Breast epithelium (tissue), 4 donors: ENCODE measurements at places on chromosomes 3 and 15. TPM values are rescaled to one million over a fixed set of nuclear protein-coding genes. Genes with fewer than 3 reads are reported as not detected.
A peak's percentile ranks its signal among the peaks of the same experiment; 100 is the strongest.

DNA sequence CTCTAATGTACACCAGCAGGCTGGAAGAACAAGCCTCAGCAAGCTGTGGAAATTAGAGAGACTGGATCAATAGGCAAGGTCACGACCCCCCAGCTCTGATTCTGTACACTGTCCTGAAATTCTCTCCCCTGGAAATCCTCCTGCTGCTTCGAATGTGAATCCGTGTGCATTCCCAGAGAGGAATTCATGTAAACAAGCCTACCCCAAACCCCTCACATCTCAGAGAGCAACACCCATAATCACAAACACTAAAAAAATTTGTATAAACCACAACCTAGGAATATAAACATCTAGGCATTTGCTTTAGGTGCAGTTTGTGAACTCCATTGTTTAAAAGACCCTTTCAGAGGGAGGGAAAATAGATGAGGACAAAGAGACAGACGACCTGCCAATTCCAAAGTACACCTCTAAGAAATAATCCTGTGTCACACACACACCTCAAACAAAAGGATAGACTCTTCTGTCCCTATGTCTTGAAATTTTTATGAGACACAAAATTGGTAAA lies 325.2 kb downstream of the WDR72 start:
- no peak for DNase-seq

Gene EIF4E3
- 16.1 TPM for total RNA-seq

Gene ABI3BP
- 170 TPM for total RNA-seq

DNA sequence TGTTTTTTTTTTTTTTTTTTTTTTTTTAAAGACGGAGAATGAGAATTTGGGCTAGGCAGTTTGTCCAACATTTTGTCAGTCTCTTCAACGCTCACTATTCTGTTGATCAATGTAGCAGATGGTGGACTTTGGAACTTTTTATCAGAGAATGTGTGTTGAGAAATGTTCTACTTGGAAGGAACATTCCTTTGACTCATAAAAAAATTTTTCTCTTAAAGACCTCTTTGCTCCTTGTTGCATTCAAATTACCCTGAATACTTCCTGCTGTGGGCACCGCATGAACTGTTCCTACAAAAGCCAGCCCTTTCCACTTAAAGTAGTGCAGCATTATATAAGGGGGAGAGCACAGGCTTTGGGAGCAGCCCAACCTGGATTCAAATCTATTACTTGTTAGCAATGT lies 182.9 kb downstream of the AKAP13 start:
- no peak for DNase-seq

- peak; percentile 62 for DNase-seq
Measured at GRCh38 chr3:15427182-15427880, at the start of the genes EAF1 and METTL6. Gene EAF1 (plus strand): TSS chr3:15427598. CDS start chr3:15427780, 182 bp downstream. Gene METTL6 (minus strand): TSS chr3:15427544. CDS start chr3:15426511, 1,033 bp downstream.

DNA sequence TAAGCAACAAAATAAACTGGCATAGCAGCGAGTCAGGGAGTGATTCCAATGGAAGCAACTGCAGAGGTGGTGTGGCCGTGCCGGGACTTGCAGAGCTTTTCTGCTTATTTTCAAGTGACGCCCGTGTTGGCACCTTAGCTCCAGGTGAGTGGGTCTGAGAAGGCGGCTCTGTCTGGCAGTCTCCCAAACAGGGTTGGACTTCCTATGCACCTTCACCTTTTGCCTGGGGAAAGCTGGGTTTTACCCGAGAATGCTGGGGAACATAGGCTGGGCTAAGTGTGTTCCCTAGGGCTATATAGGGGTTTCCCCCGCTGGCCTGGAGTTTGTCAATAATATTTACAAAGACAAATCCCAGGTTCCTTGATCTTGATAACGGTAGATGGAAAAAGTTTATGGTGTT lies 179.9 kb upstream of the TBL1XR1 start:
- peak; percentile 74 for DNase-seq

DNA sequence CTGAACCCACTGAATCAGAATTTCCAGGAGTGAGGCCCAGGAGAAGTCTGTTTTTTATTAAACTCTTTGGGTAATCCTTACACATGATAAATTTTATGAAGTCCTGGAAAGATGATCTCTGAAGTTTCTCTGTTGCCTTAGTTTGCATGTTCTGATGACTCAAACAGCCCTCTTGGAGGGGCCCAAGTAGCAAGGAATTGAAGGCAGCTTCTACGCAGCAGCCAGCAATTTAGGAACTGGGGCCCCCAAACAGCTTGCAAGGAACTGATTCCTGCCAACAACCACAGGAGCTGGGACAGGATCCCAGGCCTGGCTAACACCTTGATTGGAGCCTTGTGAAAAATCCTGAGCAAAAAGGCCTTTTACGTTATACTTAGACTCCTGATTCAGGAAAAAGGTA lies 5.4 kb upstream of the ACP3 start:
- DNase-seq = no peak

DNA sequence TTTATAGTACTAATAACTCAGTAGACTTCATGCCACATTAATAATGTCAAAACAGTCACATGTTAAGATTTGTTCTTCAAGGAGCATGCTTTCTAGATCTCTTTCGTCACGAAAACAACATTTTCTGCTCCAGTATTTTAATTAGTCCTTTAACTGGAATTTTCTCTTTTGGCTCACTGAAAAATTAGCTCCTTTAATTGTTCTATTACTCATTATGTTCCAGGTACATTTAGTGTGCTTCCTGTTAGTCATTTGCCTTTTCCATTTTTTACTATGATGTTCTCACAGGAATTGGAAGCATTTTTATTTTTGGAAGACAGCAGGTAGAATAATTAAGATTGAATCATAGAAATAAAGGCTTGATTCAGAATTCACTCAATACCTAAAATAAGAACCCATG lies 111.2 kb downstream of the SLC9A9 start:
- DNase-seq = no peak

DNA sequence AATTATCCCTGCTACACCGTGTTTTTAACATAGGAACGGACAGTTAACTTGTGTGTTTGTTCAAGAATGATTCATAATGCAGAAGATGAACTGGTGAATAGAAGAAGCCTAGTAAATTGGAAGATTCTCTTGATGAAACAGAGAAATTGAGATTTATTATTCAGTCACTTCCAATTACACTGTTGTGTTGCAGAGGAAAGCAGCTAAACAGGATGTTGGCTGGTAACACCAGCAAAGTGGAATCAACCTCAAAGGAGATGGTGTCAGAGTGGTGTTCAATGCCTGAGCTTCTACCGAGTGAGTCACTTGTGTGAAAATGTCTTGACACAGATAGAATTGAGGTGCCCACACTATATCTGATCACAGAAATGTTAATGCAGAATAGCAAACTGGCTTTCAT lies 399.6 kb downstream of the LPP start:
- no peak for DNase-seq

Gene ZNF660
- total RNA-seq = 4.0 TPM

GRCh38 chr3:134144694-134145093 lies 106.0 kb downstream of the RYK start:
- no peak for DNase-seq

GRCh38 chr3:69082361-69082760 lies 2.2 kb upstream of the UBA3 start:
- no peak for DNase-seq

DNA sequence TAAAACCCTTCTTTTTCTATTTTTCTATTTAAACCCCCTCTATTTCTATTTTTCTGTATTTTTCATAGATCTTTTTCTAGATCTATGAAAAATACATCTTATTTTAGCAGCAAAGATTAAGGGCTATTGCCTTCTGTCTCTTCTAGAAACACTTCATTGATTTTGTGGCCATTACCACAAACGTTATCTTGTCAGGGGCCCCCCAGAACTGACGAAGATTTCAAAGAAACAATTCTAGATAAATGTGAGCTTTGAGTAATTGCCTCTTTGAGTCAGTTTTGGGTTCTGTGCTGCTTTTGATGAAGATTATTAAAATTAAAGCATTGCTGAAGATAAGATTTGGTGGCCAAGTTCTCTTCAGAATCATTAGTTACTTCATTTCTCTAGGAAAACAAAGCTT lies 279.6 kb upstream of the PEX5L start:
- no peak for DNase-seq

DNA sequence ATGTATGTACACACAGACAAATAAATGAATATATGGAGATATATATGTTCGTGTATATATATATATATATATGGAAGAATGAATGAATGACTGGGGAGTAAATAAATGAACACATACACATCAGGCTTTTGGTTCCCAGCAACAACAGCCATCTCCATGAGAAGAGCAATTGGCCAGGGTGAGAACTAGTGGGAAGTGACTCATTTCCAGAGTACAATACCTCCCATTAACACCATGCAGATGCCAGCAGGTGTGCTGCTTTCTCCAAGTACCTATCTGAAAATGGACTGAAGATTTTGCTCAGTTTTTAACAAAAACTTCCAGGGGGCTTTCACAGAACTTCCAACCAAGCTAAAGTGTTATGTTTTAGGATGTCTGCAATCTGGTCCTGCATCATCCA lies 179.8 kb upstream of the SLC2A2 start:
- DNase-seq = no peak

Gene CCDC54
- total RNA-seq = not detected

DNA sequence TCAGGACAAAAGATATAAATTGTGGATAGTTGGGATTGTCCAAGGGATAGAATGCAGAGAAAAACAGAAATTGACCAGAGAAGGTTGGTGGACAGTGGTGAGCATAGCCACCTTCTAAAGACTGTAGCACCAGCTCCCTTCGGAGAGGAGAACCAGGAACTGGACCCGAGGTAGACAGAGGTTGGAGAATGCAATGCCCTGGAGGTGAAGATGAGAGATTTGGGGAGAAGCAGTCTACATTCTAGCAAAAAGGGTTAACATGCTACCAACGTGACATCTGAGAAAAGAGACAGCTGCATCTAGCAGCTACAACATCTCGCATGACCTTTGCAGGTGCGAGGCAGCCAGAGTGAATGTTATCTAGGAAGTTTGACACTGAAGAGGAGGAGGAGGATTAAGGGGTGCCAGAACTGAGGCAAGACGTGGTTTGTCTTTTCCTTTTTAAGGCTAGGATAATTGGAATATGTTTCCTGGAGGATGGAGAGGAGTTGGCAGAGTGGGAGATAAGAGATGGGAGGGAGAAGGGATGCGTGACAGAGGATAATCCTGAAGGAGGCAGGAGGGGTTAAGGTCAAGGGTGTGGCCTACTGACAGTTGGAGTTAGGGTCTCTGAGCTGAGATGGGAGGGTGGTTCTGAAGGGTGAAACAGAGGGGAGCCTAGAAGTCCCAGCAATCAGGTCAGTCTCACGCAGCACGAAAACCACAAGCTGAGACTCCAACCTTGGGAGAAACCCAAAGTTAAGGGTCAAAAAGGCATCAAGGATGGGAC lies 103.7 kb upstream of the NR2E3 start:
- peak; percentile 10 for DNase-seq

GRCh38 chr3:5198986-5199731 lies 11.7 kb downstream of the EDEM1 start:
- DNase-seq = no peak

Gene RASGRP1
- total RNA-seq = 4.8 TPM

Gene BSN
- 0.48 TPM for total RNA-seq

- no peak for DNase-seq
Measured at GRCh38 chr3:119856695-119857094, 74.8 kb downstream of the NR1I2 start.

Gene LRRC15
- 0.33 TPM for total RNA-seq

Gene ARL6IP5
- total RNA-seq = 174 TPM

Gene SLC51A
- total RNA-seq = not detected
